Endothelial cell of umbilical vein (primary cell): ENCODE measurements at places on chromosomes 13 and 19.

GRCh38 chr13:97225533-97225932, 3.4 kb downstream of the MBNL2 start:
- H3K36me3 ChIP-seq: no peaks in the 10 kb centered on the region
- DNase-seq: peak; percentile 41
- H3K27ac ChIP-seq: peak overlapping the region; percentile 89
- H3K4me3 ChIP-seq: peak overlapping the region; percentile 9
- H3K4me1 ChIP-seq: peaks cover 57% of the 10 kb centered on the region

DNA sequence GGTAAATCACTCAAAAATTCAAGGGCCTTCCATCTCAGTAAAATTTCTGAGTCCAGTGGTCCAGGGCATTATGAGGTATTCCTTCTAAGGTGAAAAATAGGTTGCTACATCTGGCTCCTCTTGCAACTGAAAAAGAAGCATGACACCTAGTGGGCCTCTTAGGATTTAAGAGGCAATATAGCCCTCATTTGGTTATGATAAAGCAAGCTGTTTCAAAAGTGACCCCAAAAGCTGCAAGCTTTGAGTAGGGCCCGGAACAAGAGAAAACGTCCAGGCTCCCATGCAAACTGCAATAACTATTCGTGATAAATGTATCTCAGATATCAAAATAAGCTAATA, 1910.2 kb upstream of the PRR20A start:
- DNase-seq: no peak
- H3K4me3 ChIP-seq: no peak overlapping the region
- H3K36me3 ChIP-seq: no peaks in the 10 kb centered on the region
- H3K27me3 ChIP-seq: no peaks in the 10 kb centered on the region
- H3K27ac ChIP-seq: no peak overlapping the region

DNA sequence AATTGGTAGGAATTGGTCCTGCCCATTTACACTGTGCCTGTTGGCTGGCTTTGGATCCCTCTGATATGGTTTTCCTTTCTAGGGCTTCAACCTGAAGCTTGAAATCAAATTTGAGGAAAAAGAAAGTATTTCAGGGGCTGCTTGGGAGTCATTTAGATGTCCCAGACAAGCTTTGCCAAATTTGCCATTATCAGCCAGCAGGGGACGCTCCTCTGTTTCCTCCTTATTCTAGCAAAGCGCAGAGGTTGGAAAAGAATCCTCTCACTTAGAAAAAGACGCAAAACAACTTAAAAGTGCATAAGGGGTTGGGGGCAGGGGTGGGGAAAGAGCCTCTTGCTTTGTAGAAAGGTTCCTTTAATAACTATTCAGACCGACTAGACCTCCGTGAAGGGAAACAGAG, 1211.1 kb upstream of the PCDH20 start:
- H3K27ac ChIP-seq: no peak overlapping the region
- no peaks in the 10 kb centered on the region for H3K27me3 ChIP-seq
- no peaks in the 10 kb centered on the region for H3K4me1 ChIP-seq
- DNase-seq: no peak
- no peak overlapping the region for H3K4me3 ChIP-seq

GRCh38 chr19:41089959-41090358, 1.7 kb downstream of the CYP2A13 start:
- peaks cover 6% of the 10 kb centered on the region for H3K27me3 ChIP-seq
- no peaks in the 10 kb centered on the region for H3K4me1 ChIP-seq
- H3K27ac ChIP-seq: no peak overlapping the region
- no peak overlapping the region for H3K4me3 ChIP-seq
- no peaks in the 10 kb centered on the region for H3K36me3 ChIP-seq

DNA sequence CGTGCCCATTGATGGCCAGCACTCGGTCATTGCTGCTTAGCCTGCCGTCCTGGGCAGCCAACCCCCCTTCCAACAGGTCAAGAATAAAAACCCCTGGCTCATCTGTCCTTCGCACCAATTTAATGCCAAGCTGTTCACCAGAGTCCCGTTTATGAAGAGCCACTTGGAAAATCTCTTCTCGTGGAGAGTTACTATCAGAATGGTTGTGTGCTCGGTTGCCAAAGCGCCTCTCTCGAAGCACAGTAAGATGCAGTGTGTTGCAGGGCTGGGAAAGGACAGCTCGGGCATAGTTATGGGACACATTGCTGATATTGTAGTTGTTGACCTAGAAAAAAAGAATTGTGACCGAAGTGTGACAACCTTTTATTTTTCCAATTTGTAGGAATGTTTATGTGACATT, 57.9 kb downstream of the LNX2 start:
- H3K36me3 ChIP-seq: no peaks in the 10 kb centered on the region
- no peak overlapping the region for H3K4me3 ChIP-seq
- H3K27ac ChIP-seq: no peak overlapping the region
- H3K4me1 ChIP-seq: peaks cover 7% of the 10 kb centered on the region
- no peak for DNase-seq

GRCh38 chr19:39390451-39390750, 505 bp downstream of the PAF1 start:
- H3K27me3 ChIP-seq: no peaks in the 10 kb centered on the region
- DNase-seq: no peak
- peak overlapping the region; percentile 83 for H3K27ac ChIP-seq
- peaks cover 9% of the 10 kb centered on the region for H3K4me1 ChIP-seq

DNA sequence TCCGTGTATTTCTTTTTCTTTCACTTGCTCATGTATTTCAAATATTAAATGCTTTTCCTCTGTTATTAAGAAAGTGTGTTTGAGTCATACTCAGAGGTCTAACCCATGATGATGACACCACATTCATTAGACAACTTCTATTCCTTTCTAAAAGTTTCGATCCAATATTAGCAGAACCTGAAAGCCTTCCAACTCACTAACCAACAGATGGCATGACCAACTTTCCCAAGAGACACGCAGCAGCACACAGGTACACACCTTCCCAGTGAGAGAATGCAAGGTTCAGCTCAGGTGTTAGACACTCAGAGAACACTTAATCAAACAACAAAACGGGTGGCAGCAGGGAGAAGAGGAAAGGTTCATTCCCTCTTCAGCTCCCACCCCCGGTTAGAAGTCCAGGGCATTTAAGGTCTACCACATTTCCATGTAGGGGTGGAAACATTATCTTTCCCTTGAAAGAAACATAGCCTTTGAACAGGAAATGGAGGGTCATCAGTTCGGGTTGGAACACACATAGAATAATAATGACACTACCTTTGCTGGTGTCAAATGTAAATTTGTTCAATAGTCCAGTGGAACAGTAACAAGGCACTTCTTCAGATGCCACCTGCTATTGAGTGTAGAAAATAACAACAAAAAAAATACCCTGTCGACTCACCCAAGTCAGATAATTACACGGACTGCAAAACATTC, 404.2 kb downstream of the COG6 start:
- peaks cover 8% of the 10 kb centered on the region for H3K4me1 ChIP-seq
- no peaks in the 10 kb centered on the region for H3K27me3 ChIP-seq
- H3K36me3 ChIP-seq: no peaks in the 10 kb centered on the region
- no peak for DNase-seq
- no peak overlapping the region for H3K27ac ChIP-seq
- no peak overlapping the region for H3K4me3 ChIP-seq

- peaks cover 14% of the 10 kb centered on the region for H3K4me1 ChIP-seq
- no peaks in the 10 kb centered on the region for H3K27me3 ChIP-seq
- peak; percentile 70 for DNase-seq
Measured at GRCh38 chr19:48991873-48992580, 1.1 kb downstream of the GYS1 start.

DNA sequence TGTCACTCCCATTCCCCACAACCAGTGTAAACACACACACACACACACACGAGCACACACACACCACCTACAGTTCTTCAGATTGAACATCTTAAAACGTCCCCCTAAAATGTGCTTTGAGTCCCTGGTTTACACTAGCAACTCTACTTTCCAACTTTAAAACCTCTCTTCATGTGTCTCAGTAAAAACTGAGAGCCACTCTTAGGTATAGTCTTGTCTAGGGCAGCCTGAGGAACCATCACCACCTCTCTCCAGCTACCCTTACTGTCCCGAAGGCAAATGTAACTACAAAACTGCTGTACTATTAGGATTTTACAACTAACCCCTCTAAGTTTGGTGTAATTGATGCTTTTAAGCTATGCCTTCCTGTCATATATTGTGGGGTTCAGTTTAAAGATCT, 1501.6 kb upstream of the MIR17HG start:
- H3K27me3 ChIP-seq: no peaks in the 10 kb centered on the region
- H3K27ac ChIP-seq: no peak overlapping the region
- H3K4me3 ChIP-seq: no peak overlapping the region
- H3K36me3 ChIP-seq: no peaks in the 10 kb centered on the region

DNA sequence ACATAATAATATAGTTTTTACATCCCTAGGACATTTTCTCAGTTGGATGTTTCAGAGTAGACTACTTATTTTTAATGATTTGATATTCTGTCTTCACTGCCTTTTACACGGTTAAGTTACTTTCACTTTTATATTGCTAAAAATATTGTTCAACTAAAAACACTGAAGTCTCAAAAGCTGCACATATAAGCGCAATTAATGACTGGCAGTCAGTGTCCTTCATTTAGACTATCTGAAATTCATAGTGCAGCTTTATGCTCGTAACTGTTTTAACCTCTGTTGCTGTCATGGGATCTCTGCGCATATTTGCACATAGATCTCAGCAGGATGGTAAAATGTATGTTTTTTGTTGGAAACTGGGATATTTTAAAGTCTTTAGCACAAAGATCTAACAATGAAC, 864.3 kb downstream of the SLITRK6 start:
- no peak overlapping the region for H3K27ac ChIP-seq
- no peaks in the 10 kb centered on the region for H3K36me3 ChIP-seq
- no peak overlapping the region for H3K4me3 ChIP-seq
- DNase-seq: no peak

GRCh38 chr19:36258028-36258875, 43.3 kb downstream of the ZNF146 start:
- H3K27ac ChIP-seq: no peak overlapping the region
- H3K36me3 ChIP-seq: no peaks in the 10 kb centered on the region
- no peaks in the 10 kb centered on the region for H3K4me1 ChIP-seq
- no peak overlapping the region for H3K4me3 ChIP-seq
- H3K27me3 ChIP-seq: no peaks in the 10 kb centered on the region
- DNase-seq: no peak

DNA sequence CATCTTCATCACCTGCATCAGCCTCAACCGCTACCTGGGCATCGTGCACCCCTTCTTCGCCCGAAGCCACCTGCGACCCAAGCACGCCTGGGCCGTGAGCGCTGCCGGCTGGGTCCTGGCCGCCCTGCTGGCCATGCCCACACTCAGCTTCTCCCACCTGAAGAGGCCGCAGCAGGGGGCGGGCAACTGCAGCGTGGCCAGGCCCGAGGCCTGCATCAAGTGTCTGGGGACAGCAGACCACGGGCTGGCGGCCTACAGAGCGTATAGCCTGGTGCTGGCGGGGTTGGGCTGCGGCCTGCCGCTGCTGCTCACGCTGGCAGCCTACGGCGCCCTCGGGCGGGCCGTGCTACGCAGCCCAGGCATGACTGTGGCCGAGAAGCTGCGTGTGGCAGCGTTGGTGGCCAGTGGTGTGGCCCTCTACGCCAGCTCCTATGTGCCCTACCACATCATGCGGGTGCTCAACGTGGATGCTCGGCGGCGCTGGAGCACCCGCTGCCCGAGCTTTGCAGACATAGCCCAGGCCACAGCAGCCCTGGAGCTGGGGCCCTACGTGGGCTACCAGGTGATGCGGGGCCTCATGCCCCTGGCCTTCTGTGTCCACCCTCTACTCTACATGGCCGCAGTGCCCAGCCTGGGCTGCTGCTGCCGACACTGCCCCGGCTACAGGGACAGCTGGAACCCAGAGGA, 2.6 kb downstream of the P2RY11 start:
- no peaks in the 10 kb centered on the region for H3K27me3 ChIP-seq
- no peak overlapping the region for H3K4me3 ChIP-seq
- H3K36me3 ChIP-seq: peaks cover 50% of the 10 kb centered on the region
- DNase-seq: no peak
- H3K4me1 ChIP-seq: peaks cover 5% of the 10 kb centered on the region
- H3K27ac ChIP-seq: no peak overlapping the region

DNA sequence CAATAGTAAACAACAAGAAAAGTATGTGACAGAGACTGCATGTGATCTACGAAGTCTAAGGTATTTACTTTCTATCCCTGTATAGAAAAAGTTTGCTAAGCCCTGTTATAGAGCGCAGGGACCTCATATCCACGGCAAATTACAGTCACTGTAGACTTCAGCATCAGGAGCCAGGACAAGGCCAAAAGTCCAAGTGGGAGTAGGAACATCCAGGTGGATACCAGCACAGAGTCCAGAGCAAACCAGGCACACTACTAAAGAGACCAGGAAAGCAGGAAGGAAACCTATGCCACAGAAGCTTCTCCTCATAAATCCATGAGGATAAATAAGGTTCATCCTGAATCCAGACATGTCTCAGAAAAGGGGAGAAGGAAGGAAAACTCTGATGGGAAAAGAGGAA, 342.2 kb upstream of the HTR2A start:
- no peak for DNase-seq
- no peaks in the 10 kb centered on the region for H3K36me3 ChIP-seq
- no peaks in the 10 kb centered on the region for H3K27me3 ChIP-seq
- H3K4me3 ChIP-seq: no peak overlapping the region
